ENCODE measurements at places on chromosomes 6 and 20.

- no peak for DNase-seq
Observed at GRCh38 chr6:162497389-162497788, 230.2 kb downstream of the PRKN start.

GRCh38 chr6:153024709-153025017, 22.2 kb upstream of the MTRF1L start:
- DNase-seq = no peak

- DNase-seq = no peak
Observed at GRCh38 chr20:38629979-38630378, 28.4 kb downstream of the ARHGAP40 start.

DNA sequence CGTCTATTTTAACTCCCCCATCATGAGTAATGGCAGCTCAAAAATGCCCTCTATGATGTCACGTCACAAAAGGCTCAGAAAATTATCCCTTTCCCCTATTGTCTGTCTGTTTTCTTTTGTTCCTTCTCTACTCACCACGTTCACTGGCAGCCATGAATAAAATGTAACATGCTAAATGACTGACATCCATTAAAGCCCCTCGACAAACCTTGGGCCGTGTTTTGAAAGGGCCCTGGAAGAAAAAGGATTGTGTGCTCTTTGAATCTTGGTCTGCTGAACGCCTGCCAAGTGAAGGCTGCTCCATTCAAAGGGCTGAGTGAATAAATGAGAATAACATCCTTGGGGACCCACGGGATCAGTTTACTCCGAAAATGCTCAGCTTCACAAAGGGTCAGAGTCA, 118.7 kb downstream of the RPS12 start:
- DNase-seq = no peak

- DNase-seq = no peak
Observed at GRCh38 chr20:4090756-4091489, 75.6 kb upstream of the RNF24 start.

DNA sequence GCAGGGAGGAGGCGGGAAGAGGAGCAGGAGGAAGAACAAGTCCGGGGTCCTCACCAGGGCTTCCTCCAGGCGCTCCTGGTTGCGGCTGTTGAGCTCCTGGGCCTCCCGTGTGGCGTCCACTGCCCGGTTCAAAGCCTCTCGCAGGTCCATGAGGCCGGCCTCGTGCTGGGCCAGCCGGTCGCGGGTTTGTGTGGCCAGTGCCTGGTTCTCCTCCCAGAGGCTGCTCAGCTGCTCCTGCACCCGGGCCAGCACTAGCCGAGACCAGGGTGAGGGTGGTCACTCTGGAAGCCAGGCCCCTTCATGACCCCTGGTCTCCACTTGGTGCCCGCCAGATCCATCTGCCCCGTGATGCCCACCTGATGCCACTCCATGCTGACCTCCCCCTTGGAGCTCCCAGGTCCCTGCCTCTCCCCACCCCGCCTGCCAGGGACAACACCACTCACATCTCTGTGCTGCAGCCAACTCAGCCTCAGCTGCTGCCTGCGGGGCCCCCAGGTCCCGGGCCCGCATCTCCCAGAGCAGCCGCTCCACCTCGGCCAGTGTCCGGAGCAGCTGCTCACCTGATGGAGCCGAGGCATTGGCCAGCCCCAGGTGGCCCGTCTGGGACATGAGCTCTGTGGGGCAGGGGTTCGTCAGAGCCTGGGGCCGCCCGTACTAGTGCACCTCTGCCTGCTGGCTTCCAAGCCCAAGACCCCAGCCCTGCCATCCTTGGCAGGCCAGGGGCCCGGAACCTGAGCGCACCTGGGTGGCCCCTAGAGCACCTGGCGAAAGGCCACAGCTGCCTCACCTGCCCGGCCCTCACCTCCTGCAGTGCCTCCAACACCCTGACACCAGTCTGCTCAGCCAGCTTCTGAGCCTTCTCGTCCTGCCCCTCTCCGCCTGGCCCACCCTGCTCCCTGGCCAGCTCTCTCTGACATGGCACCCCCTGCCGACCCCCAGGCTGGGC, 15.9 kb downstream of the ADRM1 start:
- no peak for DNase-seq

- DNase-seq = peak; percentile 13
Observed at GRCh38 chr6:40587240-40588069, at the start of gene LRFN2. Gene LRFN2 (minus strand): TSS chr6:40587364.

DNA sequence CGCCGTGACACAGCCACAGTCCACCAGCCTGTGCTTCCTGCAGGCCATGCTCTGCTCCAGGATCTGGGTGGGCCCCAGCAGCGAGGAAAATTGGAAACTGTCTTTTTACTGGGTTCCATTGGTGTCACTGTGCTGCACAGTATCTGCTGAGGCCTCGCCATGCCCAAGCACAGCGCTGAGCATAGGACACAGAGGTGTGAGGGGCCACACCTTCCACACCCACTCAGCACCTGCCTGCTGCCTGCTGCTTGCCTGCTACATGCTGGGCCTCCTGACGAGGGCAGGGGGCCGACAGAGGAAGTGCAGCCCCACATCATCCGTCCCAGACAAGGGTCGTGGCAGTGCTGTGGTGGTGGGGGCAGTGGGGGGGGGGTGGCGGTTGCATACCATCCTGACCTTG, 173.0 kb upstream of the THBS2 start:
- no peak for DNase-seq

DNA sequence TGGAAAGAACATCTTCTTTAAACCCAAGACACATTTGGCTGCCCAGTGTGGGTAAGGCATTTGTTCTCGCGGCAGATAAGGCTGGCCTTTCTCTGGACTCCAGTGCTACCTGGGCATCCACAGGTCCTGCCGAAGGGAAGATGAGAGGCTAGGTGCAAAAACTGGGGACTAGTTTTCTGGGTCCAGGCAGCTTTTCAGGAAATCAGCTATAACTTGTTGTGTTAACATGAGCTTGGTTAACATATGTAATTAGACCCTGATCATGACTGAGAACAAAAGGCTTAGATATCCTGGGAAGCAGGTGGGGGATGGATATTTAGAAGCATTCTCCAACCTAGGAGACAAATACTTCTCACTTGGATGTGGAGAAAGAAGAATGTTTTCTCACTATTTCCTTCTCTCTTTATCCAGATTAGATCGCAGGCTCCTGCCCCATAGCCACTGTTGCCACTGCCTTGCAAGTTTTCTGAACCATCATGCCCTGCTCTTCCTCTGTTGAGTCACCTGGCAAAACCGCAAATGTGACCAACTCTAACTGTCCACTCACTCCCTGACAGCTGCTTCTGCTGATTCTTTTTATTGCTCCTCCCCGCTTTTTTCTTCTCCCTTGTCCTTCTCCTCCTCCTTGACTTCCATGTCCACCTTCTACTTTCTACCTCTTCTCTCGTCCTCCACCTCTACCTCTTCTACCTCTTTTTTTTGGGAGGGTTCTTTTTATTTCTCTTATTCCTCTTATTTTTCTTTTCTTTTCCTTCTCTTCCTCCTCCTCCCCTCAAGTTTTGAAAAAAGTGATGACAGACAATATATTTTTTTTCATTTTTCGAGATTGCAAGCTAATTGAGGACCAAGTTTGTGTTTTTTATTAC, 258.1 kb downstream of the UTRN start:
- DNase-seq = no peak

DNA sequence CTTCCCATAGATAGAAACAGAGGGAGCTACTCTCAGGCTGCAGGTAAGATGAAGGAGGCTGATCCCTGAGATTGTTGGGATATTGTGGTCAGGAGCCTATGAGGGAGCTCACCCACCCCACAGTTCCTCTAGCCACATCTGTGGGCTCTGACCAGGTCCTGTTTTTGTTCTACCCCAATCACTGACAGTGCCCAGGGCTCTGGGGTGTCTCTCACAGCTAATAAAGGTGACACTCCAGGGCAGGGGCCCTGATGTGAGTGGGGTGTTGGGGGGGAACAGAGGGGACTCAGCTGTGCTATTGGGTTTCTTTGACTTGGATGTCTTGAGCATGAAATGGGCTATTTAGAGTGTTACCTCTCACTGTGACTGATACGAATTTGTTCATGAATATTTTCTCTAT, 2.8 kb downstream of the HLA-F start:
- no peak for DNase-seq

DNA sequence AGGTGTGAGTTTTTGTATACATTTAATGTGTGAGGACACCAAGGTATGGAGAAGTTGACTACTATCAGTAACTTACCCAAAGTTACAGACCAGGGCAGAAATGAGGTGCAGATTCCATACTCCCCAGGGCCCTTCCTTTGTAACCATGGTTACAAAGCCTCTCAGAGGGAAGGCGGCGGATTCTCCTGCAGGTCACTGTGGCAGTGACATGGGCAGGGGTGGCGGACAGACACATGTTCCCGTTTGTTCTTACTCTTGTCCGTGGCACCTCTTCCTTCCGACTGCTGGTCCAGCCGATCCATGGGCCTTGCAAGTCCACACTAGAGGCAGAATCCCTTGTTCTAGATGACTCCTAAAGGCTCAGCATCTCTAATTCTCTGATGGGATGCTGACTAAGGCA, 43.0 kb downstream of the PDYN start:
- DNase-seq = no peak

DNA sequence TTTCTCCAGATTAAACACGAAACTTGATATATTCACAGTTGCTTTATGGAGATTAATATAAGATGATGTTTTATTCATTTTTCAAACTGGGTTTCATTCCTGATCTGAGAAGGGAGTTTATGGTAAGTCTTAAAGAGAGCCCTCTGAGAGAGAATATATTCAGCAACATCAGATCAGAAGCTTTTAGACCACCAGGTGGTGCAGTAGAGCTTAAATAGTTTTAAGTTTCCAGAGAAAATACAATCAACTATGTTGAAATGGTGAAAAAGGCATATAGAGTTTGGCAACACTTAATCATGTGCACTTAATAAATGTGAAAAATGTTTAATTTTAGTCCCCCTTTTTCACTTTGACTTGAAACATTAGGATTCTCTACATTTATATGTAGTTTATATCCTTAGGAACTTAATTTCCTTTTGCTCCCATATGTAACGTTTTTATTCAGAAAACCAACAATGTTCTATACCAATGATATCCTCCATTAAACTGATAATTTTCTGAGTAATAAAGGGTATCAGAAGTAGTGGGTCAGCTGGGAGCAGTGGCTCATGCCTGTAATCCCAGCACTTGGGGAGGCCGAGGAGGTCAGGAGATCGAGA, 86.4 kb upstream of the CLDN20 start:
- no peak for DNase-seq

GRCh38 chr6:162962093-162962492, 234.3 kb downstream of the PACRG start:
- no peak for DNase-seq

- DNase-seq = no peak
Observed at GRCh38 chr20:23658336-23658735, 20.6 kb upstream of the CST3 start.

DNA sequence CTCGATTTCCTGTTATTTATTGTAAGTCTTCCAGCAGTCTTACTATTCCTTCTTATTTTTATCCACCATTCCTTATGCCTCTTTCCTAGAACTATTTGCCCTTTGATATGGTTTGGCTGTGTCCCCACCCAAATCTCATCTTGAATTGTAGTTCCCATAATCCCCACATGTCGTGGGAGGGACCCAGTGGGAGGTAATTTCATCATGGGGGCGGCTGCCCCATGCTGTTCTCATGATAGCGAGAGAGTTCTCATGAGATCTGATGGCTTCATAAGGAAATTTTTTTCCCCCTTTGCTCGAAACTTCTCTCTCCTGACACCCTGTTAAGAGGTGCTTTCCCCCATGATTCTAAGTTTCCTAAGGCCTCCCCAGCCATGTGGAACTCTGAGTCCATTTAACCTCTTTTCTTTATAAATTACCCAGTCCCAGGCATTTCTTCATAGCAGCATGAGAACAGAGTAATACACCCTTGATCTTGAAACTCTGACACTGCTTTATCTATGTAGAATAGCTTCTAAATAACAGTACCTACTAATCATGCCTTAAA, 48.8 kb downstream of the PLN start:
- DNase-seq = no peak

DNA sequence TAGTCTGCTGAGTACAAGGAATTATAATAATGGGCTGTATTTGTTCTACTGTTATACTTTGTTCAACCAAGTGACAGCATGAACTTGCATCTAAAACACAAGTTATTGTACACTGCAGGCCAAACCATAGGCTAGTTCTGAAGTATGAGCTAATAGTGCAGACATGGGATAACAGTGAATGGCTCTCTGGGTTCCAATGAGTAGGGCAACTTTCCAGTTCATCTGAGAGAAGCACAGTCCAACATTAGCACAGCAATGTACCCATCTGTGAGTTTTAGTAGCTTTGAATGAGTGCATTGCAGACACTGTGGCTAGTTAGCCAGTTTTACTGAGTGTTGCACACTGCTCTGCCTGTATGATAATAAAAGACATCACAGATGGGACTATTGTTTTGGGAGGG, 56.5 kb upstream of the FUT9 start:
- DNase-seq = no peak

- DNase-seq = no peak
Observed at GRCh38 chr6:72740135-72740534, 118.3 kb downstream of the KCNQ5 start.

DNA sequence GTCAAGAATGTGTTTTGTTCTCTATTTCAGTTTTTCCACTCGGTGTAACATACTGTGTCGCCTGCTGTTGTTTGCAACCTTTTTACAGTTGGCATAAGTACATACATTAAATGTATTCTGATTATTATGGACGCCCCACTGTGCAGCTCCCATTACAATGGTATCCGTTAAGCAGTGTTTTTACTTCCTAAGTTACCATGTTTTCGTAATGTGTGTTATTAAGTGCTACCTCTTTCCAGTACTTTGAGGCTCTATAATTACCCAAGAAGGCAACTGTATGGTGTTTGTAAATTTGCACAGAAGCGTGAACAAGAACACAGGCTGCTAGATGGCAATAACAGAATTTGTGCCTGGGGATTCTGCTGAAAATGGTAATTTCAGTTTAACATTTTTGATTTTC, 568.0 kb upstream of the MARCKS start:
- no peak for DNase-seq

GRCh38 chr6:134394208-134394607, 76.3 kb upstream of the SGK1 start:
- DNase-seq = no peak

DNA sequence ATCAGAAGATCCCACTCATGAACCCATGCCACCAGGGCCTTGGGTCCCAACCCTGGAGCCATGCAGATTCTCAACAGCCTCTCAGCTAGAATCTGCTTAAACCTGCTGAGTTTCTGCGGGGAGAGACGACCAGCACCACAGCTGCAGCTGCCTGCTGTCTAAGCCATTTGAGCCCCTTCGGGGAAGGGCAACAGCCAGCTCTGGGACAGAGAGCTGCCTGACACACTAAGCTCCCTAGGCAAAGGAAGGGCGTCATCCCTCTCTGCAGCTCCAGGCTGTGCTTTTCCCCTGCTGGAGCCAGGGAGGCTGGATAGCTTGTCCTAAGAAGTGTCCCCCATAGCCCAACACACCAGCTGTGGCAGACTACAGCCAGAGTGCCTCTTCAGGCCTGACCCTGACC, 182.5 kb downstream of the OTOR start:
- no peak for DNase-seq

GRCh38 chr6:130459316-130459715, 93.5 kb downstream of the TMEM200A start:
- no peak for DNase-seq

DNA sequence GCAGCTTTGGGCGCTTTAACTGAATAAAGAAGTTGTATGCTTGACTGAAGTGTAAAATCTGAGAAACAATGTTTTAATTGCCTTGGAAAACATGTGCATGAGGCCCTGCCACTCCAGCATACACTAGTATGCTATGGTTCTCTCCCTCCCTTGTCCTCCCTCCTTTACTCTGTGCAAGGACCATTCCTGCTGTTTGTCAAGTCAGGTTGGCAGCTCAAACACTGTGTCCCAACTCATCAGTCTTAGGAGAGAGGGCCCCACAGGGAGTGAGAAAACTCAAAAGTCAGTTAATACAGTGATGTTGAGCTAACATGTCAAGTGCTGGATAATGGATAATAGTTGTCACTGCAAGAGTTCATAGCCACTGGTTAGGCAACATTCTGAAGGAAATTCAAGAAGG, 543.6 kb downstream of the GRIK2 start:
- DNase-seq = no peak
